Pancreas (tissue), 10 donors: ENCODE measurements at places on chromosomes 2 and 18. TPM values are rescaled to one million over a fixed set of nuclear protein-coding genes. Genes with fewer than 3 reads are reported as not detected.
A peak's percentile ranks its signal among the peaks of the same experiment; 100 is the strongest.

DNA sequence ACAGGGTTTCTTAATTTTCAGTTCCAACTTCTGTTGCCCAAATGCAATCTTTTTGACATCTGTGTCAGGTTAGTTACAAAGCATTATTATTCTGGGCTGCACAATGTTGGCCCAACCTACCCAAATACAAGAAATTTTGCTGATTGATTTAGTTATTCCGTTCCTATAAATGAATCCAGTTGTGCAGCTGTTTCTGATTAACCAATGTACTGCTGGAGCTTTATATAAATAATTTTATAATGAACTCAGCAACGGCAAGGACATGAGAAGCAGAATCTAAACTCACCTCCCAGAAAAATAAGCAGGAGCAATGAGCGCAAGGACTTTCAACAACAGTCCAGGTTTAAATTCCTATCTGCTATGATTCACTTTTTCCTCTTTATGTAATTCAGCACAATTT, 76.3 kb upstream of the WIPF1 start:
- no peak for DNase-seq

DNA sequence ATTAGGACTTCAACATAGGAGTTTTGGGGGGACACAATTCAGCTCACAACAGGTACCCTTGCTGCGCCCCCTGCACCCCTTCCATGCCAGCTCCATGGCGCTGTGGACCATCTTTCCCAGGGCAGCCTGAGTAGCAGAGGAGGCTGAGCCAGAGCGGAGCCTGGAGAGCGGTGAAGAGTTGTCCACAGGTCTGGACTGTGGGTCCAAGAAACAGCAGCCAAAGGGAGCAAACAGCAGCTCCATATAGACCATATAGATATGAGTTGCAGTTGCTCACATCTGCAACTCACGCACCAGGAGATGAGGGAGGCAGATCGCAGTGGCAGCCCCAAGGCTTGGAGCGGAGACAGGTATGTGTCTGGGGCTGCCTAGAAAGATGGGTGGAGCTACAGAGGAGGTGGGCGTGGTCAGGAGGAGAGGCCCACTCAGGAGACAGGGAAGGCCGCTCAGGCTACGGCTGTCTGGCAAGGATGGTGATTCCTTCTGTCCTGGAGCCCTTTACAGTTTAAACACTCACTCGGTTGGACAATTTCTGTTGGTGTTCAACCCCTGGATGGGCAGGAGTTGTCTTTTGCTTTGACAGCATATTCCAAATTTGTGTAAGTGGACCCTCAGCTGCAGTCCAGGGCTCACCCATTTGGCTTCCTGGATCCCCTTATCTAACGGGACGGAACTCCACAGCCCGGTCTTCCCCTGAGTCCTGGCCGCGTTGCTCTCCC, 155.1 kb downstream of the LPIN1 start:
- DNase-seq: no peak

- no peak for DNase-seq
Measured at GRCh38 chr2:24623535-24623934, 132.5 kb downstream of the NCOA1 start.

DNA sequence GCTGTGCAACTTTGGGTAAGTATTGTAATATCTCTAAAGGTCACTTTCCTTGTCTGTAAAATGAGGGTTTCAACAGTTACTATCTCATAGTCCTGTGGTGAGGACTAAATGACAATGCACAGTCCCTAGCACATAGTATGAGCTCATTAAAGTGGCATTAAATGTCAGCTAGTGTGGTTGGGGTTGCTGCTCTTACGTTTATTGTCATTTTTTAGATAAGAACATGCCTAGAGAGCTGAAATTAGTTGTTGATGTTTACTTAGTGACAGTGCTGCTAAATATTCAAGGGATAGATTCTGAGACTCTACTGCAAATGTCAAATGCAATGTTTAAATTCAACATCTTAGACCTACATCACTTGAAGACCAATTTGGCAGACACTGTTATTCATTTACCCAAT, 356.1 kb upstream of the ETAA1 start:
- DNase-seq: no peak

GRCh38 chr2:241905716-241906377, 36.3 kb downstream of the RTP5 start:
- peak; percentile 38 for DNase-seq

DNA sequence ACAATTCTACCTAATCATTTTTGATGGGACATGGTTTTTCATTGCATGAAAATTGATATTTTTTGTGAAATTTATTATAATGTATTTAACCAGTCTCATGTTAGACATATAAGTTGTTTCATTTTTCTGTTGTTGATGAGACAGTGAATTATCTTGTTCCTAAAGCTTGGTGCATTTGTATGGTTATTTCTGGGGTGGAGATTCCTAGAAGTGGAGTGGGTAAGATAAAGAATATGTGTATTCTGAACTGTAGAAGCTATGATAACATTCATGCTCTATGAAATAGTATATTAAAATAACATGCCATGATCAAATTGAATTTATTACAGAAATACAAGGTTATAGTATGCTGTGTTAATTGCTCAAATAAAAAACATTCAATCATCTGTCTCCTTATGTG, 69.2 kb downstream of the BOLA3 start:
- no peak for DNase-seq

DNA sequence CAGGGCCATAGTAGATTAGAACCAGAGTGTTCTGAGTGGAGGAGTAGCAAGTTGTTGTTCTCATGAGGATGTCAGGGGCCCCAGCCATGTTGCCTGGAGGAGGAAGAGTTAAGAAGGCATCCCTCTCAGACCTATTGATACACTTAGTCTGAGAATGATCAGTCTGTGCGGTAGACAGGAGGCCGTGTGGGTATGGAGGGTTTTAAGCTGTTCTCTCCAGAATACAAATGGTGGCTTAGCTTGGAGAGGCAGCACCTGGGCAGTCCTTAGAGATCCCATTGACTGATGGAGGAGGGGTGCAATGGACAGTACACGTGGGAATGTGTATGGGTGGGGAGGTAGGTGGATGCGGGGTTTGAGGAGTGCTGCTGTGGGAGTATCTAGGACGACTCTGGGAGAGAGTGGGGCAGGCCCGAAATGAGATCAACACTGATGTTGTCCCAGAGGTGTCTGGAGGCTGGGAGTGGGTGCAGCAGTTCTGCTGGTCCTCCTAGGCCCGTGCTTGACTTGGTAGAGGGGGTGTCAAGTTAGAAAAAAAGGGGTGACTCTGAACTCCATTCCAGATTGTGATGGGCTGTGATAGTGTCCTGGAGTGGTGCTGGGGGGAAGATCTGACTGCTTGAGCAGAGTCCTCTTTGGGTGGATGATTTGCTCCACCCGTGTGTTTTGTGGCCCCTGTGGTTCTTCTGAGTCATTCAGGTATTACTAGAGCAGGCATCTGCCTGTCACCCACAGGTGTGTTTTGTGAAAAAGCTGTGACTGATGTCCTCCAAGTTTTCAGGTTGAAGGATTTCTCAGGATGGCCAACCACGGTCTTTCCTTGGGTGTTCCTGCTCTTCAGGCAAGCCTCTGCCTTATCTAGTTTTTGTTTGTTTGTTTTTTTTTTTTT, 44.7 kb downstream of the C2orf42 start:
- no peak for DNase-seq

- no peak for DNase-seq
Measured at GRCh38 chr2:165293440-165294420, 54.5 kb downstream of the SCN2A start.

DNA sequence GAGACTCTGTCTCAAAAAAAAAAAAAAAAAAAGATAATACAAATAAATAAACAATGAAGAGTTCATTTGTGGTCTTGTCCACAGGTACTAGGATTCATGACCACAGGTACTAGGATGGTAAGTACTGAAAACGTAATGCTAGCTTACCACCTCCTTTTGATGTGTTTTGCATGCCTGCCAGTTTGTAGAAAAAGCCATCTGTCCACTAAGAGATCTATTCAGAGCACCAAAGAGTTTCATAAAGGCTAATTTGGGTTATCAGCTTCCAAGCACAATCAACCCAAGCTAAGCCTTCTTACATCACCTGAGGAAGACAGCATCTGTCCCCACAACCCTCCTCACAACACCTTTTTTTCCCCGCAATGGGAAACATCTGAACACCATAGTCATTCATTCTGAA, 477.2 kb downstream of the ZEB2 start:
- DNase-seq: no peak

- DNase-seq: peak; percentile 61
Measured at GRCh38 chr2:73984922-73985307, 205 bp downstream of the TET3 start.

Gene OLA1
- 49.8 TPM for total RNA-seq

Gene SLC5A7
- 0.04 TPM for total RNA-seq
